Sigmoid colon (tissue), 7 donors: ENCODE measurements at places on chromosomes 4 and X. TPM values are rescaled to one million over a fixed set of nuclear protein-coding genes. Genes with fewer than 3 reads are reported as not detected.

Gene CYLC1
- total RNA-seq = not detected

GRCh38 chr4:88720451-88721428, 23.1 kb upstream of the NAP1L5 start:
- no peak for DNase-seq

DNA sequence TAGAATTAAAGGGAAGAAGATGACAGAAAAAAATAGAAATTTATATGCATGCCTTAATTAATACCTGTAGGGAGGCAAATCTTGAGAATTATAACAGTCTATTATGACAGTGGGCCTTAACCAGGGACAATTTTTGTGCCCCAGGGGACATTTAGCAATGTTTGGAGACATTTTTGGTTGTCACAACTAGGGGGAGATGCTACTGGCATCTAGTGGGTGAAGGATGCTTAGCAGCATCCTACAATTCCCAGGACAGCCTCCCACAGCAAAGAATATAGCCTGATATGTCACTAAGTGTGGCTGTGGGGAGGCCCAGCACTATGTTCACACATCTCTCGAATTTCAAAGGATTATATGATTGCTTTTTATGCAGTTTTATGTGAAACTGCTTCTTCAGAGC, 10.5 kb downstream of the GPR82 start:
- no peak for DNase-seq

GRCh38 chr4:11426003-11426402, 2.7 kb downstream of the HS3ST1 start:
- no peak for DNase-seq
